Hematopoietic multipotent progenitor cell (in vitro differentiated cells): ENCODE measurements at places on chromosomes 3 and 15. TPM values are rescaled to one million over a fixed set of nuclear protein-coding genes. Genes with fewer than 3 reads are reported as not detected.

DNA sequence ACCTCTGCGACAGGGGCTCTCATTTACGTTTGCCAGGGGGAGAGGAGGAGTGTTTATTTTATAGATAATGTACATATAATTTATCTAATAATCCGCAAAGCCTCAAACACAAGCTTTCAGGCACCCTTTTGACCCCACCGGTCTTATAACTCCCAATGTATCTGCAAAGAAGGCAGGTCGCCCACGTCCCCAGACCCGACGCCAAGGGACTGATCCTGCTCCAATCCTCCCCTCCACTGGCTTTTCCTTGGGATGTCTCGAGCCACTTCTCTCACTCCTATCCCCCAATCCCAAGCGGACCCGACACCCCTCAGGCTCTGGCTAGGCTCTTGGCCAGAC, 452 bp downstream of the DCP1A start:
- DNase-seq = no peak

- no peak for DNase-seq
Observed at GRCh38 chr15:72203507-72203837, 5.9 kb upstream of the GRAMD2A start.

The TTLL13 gene
- total RNA-seq = under 0.01 TPM

The WDR49 gene
- 23.2 TPM for total RNA-seq

The SPINT1 gene
- total RNA-seq = 60.3 TPM

The SAMMSON gene
- under 0.01 TPM for total RNA-seq

The SERPINI2 gene
- total RNA-seq = 1.6 TPM
